ENCODE measurements at places on chromosomes 16 and 17.

GRCh38 chr17:40344421-40345160 lies 19.9 kb downstream of the GJD3 start:
- no peak for DNase-seq

GRCh38 chr16:17470908-17471718 lies at the start of gene XYLT1:
XYLT1 (minus strand) TSS chr16:17470960; CDS start chr16:17470796, 164 bp downstream.
- peak; percentile 94 for DNase-seq

DNA sequence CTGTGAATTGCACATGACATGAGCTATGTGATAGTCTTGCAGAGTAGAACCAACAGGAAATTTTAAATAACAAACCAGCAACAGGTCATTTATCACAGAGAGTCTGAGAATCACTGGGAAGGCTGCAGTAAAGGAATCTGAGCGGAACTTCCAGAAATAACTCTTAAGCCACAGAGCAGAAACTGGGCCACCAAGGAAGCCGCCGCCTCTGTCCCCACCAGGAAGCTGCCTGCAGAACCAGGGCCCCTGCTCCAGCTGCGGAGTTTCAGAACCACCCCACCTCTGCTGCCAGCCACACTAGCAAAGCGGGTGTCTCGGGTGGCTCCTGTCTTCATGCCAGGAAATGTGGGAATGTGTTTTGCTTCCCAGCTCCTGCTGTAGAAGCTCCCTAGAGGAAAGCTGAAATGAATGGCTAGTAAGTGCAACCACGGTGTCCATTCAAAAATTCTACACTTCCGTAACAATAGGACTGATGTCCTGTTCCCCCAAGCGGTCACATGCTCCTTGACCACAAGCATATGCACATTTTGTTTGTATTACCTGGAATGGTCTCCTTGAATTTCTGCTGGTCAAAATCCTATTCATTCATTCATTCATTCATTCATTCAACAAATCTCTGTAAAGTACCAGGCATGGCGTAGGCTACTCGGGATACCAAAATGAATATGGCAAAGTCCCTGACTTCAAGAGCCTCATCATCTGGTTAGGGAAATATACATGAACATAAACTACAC lies 7.7 kb upstream of the ITPRIPL2 start:
- DNase-seq, result peak; percentile 34

DNA sequence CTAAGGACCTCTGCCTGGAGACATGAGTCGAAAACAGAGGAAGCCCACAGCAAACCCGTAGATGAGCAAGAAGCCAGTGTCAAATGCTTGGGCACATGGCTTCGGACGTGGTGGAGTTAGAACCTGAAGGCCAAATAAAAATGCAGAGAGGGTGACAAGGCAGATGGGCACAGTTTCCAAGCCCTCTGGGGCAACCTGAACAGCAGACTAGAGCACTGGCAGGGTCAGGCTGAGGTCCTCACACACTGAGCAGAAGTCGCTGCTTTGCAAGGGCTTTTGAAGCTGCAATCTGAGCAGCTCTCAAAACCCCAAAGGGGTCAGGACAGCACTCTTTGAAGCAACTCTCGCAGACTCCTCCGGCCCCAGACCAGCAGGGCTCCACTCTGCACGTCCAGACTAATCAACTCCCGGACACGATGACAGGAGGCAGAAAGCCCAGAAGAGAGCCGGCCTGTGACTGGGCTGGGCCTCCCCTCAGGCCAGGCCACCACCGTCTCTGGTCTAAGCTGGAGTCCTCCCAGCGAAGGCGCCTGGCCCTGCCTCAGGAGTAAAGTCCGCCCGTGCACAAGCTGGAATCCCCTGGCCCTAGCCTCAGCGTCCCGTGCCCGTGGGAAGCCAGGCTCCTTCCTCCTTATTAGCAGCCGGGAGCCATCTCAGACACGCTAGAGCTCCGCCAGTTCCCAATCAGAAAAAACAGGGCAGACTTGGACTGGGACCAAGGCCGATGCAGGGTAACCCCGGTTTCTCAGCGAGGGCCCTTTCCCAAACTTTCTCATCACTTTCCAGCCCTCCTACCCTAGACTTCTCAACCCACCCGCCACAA lies 924 bp downstream of the SMARCD2 start:
- peak; percentile 34 for DNase-seq

DNA sequence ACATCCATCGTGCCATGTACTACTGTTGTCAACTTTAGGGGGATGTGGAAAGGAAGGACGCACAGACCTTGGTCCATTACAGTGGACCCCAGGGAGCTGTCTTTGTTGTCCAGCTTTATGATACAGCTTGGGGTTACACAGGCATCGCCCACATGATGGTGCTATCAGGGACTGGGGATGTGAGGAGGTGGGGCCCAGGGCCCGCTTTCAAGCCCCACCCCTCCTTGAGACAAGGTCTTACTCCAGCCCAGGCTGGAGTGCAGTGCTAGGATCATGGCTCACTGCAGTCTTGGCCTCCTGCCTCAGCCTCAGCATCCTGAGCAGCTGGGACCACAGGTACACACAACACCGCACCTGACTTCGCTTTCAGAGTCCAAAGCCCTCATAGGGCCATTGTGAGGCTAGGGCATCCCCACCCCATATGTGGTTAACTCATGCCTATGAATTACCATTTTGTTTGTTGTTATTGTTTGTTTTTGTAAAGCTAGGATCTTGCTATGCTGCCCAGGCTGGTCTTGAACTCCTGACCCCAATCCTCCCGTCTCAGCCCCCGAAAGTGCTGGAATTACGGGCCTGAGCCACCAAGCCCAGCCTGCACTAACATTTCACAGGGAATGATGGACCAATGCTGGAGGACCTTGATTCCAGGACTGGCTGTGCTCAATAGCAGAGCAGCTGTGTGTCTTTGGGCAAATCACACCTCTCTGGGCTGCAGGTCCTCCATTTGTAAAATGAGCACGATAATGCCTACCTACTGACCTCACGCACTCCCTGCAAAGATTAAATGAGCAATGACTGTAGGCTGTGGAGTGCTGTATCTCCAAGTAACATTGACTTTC lies 17.2 kb downstream of the ST3GAL2 start:
- no peak for DNase-seq
